ENCODE measurements at places on chromosomes 5 and 9.

DNA sequence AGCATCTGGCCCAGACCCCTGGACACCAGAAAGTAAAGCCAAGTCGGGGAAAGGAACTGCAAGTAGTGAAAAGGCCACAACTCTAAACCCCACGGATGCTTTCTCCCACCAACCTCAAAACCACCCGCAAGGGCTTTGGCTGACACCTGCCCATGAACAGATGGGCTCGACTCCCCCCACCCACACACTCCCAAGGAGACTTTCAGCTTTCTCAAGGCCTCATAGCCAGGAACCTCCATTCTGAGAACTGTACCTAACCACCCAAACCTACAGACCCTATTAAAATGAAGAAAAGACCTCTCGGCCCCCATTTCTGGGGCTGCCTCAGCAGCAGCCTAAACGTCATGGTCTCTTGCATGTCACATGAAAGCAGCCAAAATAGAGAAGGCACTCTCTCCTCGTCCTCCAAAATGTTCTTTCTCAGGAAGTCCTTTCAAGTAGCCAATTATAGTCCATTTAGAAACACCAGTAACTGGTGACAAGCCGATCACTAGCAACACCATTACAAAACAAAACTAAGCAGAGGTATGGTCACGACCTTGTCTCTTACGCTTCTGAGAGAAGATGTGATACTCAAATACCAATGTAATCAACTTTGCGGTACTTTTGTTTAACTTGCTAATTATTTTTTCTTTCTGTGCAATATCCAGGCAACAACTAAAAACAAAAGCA lies 2.9 kb downstream of the B4GALT1 start:
- no peak for DNase-seq

DNA sequence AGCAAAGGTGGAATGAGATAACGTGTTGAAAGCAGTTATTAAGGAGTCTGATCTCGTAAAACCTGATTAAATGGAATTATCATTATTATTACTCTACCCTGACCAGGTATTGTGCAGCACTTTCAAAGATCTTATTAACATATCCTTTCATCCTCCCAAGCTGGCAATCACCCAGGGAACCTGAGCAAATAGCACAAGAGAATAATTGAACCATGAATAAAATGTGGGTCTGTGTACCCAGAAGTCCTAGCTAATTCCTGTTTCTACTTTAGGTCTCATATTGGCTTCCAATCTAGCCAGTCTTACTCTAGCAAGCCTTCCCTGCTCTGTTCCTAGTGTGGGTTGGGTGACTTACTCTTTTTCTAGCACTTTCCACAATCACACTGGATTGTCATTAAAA lies 162.2 kb upstream of the STK32A start:
- no peak for DNase-seq

DNA sequence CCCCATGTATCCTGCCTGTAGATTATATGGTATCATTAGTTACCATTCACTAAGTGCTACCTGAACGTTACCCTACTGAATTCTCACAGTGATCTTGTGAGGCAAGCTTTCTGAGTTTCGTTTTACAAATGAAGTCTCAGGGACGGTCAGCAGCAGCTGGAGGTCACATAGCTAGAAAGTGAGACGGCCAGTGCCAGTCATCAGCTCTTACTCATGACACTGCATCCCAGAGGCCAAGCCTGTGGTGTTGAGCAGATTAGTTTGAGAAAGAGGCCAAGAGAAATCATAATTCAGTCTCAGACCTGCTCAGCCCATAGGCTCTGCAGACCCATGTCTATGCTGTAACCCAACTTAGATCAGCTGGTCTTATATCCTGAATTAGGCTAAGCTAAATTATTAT lies 95.7 kb upstream of the EGFLAM start:
- DNase-seq: no peak

DNA sequence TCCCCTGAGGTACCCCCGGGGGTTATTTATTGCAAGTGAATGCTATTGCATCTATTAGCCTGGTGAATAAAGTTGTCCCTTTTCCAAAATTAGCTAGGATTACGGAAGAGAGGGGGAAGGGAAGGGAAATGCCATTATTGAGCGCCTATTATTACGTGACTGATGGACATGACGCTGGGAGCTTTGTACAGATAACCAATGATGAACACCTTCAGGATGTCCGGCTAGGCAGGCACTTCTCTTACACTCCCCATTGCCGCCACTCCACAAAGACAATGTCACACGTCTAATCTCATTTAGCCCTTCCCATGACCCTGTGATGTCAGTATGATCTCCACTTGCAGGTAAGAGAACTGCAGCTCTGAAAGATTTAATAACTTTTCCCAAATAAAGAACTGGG lies 9.4 kb downstream of the GABRP start:
- DNase-seq: no peak

GRCh38 chr5:132629230-132629944 lies 28.6 kb upstream of the IL13 start:
- no peak for DNase-seq

DNA sequence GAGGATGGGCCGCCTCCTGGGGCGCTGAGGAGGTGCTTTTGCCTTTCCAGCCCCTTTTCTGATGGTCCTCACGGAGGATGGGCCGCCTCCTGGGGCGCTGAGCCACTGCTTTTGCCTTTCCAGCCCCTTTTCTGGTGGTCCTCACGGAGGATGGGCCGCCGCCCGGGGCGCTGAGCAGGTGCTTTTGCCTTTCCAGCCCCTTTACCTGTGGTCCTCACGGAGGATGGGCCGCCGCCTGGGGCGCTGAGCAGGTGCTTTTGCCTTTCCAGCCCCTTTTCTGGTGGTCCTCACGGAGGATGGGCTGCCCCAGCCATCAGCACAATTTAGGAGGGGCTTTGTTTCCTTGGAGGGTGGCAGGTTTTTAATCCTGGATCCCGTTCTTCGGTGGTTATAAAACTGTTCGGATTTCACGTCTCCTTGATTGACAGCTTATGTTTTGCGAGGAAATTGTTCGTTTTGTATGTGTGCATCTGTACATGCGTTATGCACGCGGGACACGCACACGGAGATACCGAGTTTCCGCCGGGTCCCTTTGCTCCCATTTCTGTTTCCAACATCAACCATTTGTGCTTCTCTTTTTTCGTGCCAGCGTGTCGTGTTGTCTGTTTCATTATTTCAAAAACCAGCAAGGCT lies 34.7 kb upstream of the SLC9A3 start:
- no peak for DNase-seq

DNA sequence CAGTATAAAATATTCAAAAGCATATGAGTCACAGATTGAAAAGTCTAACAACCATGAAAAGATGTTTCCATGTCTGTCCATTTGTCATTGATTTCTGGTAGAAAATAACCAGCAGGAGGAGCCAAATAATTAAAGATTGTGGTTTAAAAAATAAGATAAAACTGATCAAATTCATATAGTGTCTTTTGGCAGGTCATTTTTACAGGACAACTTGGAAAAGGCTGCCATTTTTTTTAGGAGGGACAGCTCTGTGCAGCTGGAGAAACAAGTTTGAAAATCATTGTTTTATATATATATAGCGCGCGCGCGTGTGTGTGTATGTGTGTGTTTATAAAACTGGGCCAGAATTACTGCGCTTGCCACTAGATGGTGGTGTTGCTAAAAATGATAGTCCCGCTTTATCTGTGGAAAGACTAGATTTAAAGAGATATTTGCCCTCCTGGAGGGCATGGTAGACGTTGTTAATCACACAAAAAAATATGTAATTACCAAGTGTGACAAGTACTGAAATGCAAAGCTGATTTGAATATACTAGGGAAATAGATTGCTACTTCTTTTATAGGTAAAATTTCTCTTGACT lies 1.3 kb upstream of the TRMO start:
- DNase-seq: peak; percentile 69

GRCh38 chr5:72623323-72623722 lies 116.1 kb upstream of the ZNF366 start:
- DNase-seq: no peak

DNA sequence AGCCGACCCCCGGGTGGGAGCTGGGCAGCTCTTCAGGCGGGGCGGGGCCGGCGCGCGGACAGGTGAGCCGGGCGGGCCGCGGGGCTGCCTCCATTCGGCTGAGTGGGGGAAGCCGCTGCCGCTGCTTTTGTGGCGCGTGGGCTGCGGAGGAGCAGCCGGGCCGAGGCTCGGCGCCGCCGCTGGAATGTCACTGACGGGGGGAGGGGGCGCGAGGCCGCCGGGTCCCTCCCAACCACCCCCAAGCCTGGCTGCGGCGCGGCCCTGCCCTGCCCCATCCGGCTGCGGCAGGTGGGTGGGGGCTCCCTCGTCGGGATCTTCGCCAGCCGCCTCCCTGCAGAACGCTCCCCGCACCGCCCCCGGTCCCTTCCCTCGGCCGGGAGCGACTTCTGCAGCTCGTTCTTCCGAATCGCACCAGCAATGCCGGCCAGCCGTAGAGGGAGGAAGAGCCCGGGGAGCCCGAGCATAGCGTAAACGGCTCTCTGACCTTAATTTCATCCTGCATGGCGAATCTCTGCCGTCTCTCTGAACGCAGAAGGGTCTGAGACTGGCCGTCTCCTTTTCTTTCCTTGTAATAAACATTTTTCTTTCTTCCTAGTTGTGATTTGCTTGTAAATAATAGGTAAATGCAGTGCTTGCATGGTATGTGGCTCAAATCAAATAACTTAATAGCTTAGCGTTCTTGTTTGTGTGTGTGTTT lies 505 bp downstream of the SPTAN1 start:
- peak; percentile 37 for DNase-seq
